ENCODE measurements at places on chromosomes 6 and 20. TPM values are rescaled to one million over a fixed set of nuclear protein-coding genes. Genes with fewer than 3 reads are reported as not detected.
A peak's percentile ranks its signal among the peaks of the same experiment; 100 is the strongest.

DNA sequence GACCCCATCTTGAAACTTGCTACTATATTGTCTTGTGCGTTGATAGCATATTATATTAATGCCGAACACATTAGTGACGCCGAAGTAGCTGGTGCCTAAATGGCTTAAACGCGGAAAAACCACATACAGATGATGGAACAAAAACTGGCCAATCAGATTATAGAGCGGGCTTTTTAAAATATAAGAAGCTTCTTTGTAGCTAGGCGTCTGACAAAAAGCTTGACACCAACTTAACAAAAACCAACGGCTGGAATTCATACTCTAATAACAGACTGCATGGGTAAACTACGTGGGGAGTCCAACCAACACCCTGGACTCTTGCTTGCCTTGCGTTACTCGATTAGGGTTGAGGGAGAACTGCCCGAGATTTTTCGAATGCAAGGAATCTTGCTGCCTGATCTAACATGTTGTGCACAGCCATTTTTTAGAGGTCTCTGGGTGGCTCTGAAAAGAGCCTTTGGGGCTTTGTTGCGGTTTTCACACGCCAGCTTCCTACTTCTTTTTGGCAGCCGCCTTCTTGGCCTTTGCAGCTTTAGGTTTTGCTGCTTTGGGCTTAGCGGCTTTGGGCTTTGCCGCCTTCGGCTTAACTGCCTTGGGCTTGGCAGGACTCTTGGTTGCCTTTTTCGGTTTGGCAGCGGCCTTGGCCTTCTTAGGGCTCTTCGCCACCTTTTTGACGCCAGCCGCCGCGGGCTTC lies 45.7 kb downstream of the OR2B2 start:
- H3K4me3 ChIP-seq, result peak overlapping the region; percentile 75
- H3K27ac ChIP-seq, result peak overlapping the region; percentile 77
- H3K4me1 ChIP-seq, result peaks cover 23% of the 10 kb centered on the region
- H3K36me3 ChIP-seq, result no peaks in the 10 kb centered on the region

- no peaks in the 10 kb centered on the region for H3K27me3 ChIP-seq
- no peak overlapping the region for H3K4me3 ChIP-seq
- no peak for DNase-seq
- H3K36me3 ChIP-seq, result no peaks in the 10 kb centered on the region
- H3K27ac ChIP-seq, result no peak overlapping the region
Observed at GRCh38 chr20:50374541-50375078, 135.6 kb upstream of the PTPN1 start.

- H3K27ac ChIP-seq, result no peak overlapping the region
- no peaks in the 10 kb centered on the region for H3K27me3 ChIP-seq
- no peak for DNase-seq
- H3K4me1 ChIP-seq, result peaks cover 5% of the 10 kb centered on the region
- no peaks in the 10 kb centered on the region for H3K36me3 ChIP-seq
Observed at GRCh38 chr6:113340371-113340770, 516.8 kb upstream of the MARCKS start.

DNA sequence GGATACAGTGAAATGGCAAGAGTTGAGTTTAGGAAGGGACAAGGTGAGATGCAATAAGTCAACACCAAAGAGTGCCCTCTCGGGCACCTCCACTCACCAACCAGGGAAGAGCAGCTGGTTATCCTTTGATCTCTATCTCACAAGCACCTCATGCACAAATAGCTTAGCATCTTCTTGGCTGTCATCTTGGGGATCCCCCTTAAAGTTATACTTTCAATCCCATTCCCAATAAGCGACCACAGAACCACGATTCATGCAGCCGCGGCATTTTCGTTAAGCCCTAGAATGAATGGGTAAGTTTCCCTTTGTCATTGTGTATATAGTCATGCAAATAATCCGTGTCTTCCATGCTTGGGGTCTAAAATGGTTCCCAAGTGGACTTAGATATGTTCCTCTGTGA lies 73.5 kb downstream of the ADTRP start:
- no peak overlapping the region for H3K4me3 ChIP-seq
- peaks cover 3% of the 10 kb centered on the region for H3K4me1 ChIP-seq
- no peak for DNase-seq

GRCh38 chr20:48766205-48766604 lies 61.6 kb downstream of the PREX1 start:
- no peak overlapping the region for H3K27ac ChIP-seq
- no peaks in the 10 kb centered on the region for H3K36me3 ChIP-seq
- no peaks in the 10 kb centered on the region for H3K4me1 ChIP-seq
- H3K27me3 ChIP-seq, result no peaks in the 10 kb centered on the region
- DNase-seq, result no peak

- H3K4me1 ChIP-seq, result no peaks in the 10 kb centered on the region
- H3K4me3 ChIP-seq, result no peak overlapping the region
- H3K36me3 ChIP-seq, result no peaks in the 10 kb centered on the region
Observed at GRCh38 chr6:44441091-44441855, 53.8 kb downstream of the CDC5L start.

BANF2 gene
- not detected for total RNA-seq

GRM1 gene
- 0.07 TPM for total RNA-seq
